Stimulated activated CD4-positive, alpha-beta T cell treated with anti-CD3 and anti-CD28 coated beads, Interleukin-2, amount 100 ng/mL, for 4 hours (primary cell): ENCODE measurements at places on chromosomes 3 and 15.

DNA sequence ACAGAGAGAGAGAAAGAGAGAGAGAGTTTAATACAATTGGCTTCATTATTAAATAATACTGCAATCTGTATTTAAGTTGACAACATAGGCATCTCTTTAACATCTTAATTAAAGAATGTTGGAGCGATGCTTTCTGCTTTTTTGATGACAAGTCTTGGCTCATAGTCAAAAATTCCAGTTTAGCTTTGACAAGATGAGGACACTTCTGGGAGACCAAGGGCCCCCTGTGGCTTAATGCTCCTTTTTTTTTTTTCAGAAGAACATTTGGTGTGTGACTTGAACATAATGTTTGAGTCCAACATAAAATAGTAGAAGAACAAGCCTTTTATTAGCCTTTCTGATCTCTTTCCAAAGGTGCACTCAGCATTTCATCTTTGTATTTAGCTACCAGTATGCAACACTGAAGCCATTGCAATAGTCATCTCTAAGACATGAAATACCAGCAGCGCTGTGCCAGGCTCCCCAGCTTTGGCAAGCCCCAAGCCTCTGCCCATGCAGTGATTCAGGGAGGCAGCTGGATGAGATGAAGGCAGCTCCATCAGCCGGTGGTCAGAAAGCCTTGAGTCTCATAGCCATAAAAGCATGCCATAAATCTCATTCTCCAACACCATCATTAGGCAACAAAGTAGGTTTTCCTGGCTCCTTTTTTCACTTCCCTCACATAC lies 349.4 kb upstream of the SEMA6D start:
- no peak for DNase-seq

- no peak for DNase-seq
Observed at GRCh38 chr3:4739289-4740236, 239.7 kb upstream of the BHLHE40 start.

DNA sequence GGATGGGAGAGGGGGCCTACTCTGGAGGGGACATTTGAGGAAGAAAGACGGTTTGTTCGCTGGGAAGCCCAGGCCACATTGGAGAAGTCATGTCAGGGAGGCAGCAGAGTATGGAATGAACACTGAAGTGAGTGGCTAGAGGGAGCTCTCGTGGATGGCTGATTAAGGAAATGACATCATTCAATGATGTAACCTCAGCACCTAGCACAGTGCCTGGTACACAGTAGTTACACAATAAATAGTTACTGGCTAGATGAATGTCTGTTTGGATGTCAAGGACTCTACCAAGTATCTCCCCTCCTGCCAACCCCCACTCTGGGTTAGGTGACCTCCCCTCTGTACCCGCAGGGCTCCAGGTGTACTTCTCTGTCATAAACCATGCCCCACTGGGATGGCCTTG lies 121.1 kb downstream of the CLSTN2 start:
- no peak for DNase-seq

GRCh38 chr3:61986473-61986872 lies 386.9 kb downstream of the FEZF2 start:
- no peak for DNase-seq

GRCh38 chr15:78255421-78256043 lies 8.8 kb upstream of the DNAJA4 start:
- DNase-seq, result no peak

- no peak for DNase-seq
Observed at GRCh38 chr3:14403619-14404155, 1.3 kb downstream of the SLC6A6 start.

DNA sequence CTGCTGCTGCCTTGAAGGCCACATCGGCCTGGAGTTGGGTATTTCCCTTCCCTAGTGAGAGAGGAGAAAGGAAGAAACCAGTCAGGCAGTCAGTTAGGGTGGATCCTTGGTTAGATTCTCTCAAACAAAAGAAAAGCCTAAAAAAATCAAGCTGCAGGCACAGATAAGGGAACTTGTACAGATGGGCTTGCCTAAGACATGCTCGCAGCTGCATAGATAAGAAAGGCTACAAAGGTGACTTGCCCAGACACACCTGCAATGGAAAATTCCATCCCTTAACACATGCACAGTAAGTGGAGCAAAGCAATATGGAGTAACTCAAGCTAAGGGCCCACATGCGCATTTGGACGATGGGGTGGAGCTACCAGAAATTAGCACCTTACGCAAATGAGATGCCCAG lies 199.7 kb upstream of the ARPP21 start:
- DNase-seq, result no peak

- DNase-seq, result no peak
Observed at GRCh38 chr3:186901135-186901734, 29.1 kb upstream of the ST6GAL1 start.

DNA sequence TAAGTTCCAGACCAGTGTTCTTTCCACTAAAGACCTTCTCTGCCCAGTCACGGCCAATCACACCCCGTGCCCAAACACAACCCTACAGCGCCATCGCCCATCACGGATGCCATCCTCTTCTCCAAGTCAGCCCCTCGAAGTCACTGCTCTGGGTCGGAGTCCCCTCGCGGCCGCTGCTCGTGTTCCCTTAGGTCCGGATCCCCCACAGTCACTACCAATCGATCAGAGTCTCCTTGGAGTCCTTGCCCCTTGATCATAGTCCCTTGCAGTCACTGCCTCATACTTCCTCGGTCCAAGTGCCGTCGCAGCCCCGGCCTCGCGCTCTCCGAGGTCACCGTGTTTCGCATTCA lies 461 bp downstream of the PCYT1A start:
- DNase-seq, result peak; percentile 3

DNA sequence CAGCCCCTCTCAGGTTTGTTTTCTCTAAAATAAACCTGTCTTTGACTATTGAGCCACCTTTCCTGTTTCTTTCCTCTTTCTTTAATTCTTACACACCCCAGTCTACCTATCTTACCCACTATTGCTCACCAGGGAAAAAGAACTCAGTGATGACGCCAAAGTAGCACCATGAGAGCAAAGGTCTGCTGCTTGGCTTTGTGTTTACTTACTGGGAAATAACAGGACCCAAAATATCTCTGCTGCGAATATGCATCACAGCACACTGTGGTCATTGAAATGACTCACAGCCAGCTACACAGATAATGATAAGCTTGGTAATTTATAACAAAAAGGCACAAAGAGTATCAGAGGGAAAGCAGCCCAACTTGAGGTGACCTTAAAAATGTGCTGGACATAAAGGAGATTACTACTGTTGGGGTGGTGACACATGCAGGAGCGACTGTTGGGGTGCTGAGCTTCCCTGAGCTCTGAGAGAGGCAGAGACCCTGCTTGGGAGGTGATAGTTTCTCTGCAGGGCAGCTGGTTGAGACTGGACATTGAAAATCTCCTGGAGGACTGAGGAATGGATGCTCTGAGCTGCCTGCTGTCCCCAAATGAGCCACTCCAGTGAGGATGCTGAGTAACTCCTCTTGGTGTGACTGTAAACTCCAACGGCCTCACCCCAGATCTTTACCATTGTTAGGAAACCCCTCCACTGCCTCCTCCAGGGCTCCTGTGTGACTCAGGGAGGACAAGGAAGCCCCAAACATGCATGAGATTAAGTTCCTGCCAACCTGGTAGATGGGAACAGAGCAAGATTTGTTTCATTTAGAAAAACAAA lies 14.5 kb downstream of the EFCAB12 start:
- no peak for DNase-seq

- no peak for DNase-seq
Observed at GRCh38 chr3:195197765-195198425, 73.1 kb downstream of the XXYLT1 start.
